Daoy (cell line): ENCODE measurements at places on chromosomes 2 and 18. TPM values are rescaled to one million over a fixed set of nuclear protein-coding genes. Genes with fewer than 3 reads are reported as not detected.

Gene SNTG2
- total RNA-seq = not detected in 2 replicates

Gene ANKRD30BL
- total RNA-seq = not detected in 2 replicates

Gene GLI2
- 4.2 and 45.6 TPM in 2 replicates for total RNA-seq

Gene FZD7
- total RNA-seq = 12.0 and 19.3 TPM in 2 replicates

Gene CCDC178
- total RNA-seq = not detected in 2 replicates

Gene MTX2
- 37.1 and 53.4 TPM in 2 replicates for total RNA-seq

Gene MSH6
- total RNA-seq = 101 and 115 TPM in 2 replicates

Gene DNAJC27
- total RNA-seq = 2.3 and 6.2 TPM in 2 replicates

Gene SOWAHC
- total RNA-seq = 7.1 and 9.0 TPM in 2 replicates

DNA sequence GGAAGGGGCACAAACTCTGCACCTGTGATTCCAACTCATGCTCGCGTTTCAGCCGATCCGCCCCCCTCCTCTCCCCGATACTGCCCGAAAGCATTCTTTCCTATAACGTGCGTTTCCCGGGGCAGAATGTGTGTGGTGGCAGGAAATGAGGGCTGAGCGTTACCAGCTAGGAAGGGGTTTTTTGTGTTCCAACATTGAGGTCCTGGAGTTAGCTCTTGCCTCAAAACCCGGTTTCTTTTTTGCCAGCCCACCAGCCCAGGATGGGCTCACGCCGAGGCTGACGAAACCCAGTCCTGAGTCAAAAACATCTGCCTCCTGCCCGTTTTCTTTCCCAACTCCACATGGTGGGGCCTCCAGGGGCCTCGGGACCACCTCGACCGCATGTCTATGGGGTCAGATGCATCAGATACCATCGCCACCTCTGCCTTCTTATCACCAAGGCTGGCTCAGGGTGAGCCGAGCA, 113.7 kb upstream of the COPS8 start:
- DNase-seq = no peak

DNA sequence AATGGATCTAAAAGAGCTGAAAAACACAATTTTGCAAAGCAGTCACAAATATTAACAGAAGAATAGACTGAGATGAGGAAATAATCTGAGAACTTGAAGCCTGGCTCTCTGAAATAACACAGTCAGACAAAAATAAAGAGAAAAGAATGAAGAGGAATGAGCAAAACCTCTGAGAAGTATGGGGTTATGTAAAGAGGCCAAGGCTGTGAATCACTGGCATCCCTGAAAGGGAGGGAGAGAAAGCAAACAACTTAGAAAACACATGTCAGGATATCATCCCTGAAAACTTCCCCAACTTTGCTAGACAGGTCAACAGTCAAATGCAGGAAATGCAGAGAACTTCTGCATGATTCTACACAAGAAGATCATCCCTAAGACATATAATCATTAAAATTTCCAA, 73.5 kb upstream of the LHCGR start:
- no peak for DNase-seq

DNA sequence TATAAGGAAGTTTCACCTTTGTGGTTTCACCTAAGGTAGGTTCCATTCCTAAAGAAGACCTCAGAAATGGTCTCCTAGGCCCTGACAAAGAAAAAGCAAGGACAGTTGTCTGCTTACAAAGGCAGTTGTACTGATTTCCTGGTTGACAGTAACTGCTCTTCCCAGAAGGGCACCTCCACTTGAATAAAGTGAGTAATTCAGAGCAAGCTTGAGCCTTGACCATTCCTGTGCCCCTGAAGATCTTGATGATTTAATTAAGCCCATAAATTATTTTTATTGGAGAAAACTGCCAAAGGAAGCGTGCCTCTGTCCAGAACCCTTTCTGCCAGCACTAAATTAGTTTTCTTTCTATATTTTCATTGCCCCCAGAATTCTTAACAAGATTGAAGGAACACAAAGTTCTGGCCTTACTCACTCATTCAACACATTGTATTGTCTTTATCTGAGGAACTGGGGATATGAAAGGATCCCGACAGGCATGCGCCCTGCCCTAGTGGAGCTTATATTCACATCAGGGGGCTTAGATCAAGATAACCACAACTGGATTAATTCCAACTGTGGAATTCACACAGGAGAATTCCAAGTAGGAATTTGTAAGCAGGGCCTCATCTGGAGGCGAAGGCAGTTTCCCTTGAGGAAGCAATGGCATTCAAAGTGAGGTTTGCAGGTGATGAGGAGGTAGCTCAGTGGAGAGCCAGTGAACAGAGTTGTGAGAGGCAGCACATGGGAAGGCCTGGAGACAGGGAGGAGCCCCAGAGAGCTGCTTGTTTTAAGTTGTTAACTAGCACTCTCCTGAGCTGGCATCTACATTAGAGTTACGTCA, 21.2 kb downstream of the PTRHD1 start:
- no peak for DNase-seq

GRCh38 chr2:9950521-9951271, 797 bp upstream of the GRHL1 start:
- DNase-seq = peak; percentile 56

- no peak for DNase-seq
Measured at GRCh38 chr18:61448316-61448715, 115.1 kb downstream of the CDH20 start.

DNA sequence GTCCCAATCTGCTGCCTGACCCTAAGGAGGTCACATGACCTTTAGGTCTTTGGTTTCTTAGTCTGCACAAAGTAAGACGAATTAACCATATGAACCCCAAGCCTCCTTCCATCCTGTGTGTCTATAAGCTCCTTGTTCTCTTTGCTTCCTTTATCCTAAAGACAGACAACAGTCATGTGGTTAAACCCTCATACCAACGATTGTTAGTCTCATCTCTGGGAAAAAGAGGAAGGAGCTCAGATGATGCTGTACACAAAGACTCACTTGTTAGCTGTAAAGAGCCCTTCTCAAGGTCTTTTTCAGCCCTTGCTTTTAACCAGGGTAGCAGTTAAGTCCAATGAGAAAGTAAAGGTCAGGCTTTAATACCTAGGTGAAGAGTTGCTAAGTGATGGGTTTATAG, 443.7 kb downstream of the TNS1 start:
- no peak for DNase-seq

DNA sequence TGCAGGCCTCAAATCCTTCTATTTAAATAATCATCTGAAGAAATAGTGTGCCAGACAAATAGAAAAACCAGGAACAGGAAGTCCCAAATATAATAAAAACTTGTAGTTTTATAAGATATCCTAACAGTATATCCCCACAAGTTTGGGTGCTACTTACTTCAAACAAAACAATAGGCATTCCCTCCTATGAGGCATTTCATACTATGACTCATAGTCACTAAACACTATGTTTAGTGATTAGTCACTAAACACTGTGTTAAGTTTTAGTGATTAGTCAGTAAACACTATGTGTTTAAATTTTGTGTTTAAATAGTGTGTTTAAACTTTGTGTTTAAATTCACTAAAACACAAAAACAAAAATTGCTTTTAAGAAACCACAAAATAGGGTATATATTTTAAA, 407.0 kb upstream of the CDH19 start:
- DNase-seq = no peak

- DNase-seq = peak; percentile 17
Measured at GRCh38 chr2:234463626-234464290, 33.1 kb downstream of the ARL4C start.

GRCh38 chr2:21037671-21038108, 6.2 kb downstream of the APOB start:
- DNase-seq = no peak

GRCh38 chr18:24055878-24056277, 41.3 kb downstream of the TTC39C start:
- DNase-seq = no peak

- DNase-seq = peak; percentile 76
Measured at GRCh38 chr2:111209045-111209514, 88.4 kb downstream of the BCL2L11 start.

DNA sequence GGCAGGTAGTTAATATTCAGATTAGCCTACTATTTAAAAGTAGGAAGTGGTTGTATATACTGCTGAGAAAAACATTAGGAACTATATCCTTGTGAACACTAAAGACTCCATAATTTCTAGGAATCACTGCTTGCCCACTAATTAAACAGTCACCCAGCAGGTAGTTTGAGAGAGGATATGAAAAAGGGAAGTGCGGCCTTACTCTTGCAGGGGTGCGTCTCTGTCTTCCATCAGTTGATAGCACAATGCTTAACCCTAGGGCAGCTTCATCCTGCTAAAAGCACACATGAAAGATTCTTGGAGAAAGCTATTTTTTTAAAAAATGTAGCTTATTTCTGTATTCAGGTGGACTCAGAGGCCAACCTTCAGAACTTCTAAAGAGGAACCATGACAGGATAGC, 53.1 kb upstream of the ATP5MC3 start:
- no peak for DNase-seq

DNA sequence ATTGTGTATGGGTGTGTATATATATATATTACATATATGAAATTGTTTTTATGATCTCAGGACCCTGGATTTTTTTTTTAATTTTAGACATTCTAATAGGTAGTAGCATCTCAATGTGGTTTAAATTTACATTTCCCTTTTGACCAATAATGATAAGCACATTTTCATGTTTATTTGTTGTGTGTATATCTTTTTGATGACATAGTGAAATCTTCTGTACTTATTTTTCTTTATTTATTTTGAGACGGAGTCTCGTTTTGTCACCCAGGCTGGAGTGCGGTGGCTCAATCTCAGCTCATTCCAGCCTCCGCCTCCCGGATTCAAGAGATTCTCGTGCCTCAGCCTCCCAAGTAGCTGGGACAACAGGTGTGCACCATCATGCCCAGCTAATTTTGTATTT, 35.1 kb upstream of the CYBRD1 start:
- DNase-seq = no peak

- DNase-seq = no peak
Measured at GRCh38 chr2:78281164-78281563, 744.3 kb upstream of the REG3G start.

GRCh38 chr2:188478724-188479123, 187.1 kb downstream of the GULP1 start:
- no peak for DNase-seq

- DNase-seq = no peak
Measured at GRCh38 chr2:44107086-44107740, 61.5 kb upstream of the PPM1B start.

DNA sequence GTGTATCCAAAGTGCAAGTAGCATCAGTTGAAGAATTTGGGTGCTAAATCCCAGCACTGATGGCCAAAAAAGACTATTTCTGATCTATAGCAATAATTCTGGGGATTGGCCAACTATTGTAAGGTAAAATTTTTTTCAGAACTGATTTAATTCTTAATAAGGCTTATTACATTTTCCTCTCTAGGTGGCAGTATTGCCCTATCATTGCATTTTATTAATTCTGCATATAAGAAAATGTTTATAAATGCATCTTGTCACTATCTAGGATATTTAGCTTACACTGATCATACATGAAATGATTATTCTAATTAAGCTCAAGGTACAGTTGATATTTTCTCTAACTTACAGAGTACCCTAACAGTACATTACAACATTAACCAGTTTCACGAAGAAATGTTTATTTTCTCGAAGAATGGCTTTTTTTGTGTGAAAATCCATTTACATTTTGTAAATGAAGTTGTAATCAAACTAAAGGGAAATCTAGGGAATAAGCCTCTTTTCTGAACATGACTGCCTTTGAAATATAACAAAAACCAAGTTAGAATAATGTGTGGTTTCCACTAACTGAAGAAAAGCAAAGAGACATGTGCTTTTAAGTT, 11.0 kb downstream of the TTN start:
- peak; percentile 11 for DNase-seq

DNA sequence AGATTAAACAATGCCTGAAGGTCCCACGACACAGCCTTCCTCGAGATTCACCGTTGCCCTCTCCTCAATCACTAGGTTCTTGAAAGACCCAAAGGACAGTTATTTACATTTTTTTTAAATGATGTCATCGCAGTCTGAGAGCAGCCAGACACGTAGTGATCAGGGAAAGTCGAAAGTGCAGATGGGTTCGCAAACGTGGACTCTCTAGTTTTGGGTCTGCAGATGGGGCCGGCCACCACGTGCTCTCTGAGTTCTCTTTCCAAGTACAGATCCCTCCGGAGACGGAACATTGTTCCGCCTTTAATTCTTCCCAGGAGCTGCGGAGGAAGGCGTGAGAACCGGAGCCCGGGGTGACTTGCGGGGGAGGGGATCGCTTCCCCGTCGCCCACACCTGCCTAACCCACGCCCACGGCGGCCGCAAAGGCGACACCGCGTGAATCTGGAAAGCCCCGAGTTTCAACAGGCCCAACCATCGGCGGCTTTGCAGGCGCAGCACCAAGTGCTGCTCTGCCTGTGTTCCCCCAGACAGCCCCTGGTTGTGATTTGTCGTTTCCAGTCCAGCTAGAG, 54.3 kb downstream of the PKDCC start:
- DNase-seq = peak; percentile 79

DNA sequence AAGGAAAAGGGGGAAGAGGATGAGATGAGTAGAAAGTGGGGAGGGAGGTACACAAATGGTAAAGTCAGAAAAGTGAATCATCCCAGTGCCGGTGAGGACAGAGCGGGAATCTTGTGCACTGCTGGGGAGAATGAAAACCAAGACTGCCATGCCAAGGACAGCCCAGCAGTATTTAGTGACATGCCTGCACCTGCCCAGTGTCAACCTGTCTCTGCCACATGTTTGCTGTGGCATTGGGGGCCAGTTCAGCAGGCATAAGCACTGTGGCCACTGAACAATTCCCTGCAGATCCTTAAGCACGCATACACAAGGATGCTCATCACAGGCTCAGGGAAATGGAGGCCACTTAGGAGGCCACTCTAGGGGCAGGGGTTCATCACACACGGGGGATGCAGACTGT, 5.2 kb upstream of the KCNK3 start:
- no peak for DNase-seq

GRCh38 chr2:128578406-128579390, 260.0 kb upstream of the HS6ST1 start:
- DNase-seq = no peak

DNA sequence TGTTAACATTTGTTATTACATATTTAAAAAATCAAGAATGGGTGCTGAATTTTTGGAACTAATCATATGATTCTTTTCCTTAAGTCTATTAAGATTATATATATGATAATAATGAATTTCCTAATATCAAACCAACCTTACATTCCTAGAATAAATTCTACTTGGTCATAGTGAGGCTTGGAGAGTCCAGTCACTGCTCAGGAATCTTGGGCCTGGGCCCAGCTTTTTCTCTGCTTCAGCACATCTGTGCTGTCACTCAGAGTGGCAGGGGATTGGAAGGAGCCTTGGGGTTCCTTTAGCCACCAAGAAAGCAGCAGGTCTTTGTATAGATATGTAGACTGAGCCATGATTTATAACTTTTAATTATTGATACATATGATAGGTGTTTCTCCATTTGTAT, 19.9 kb upstream of the ZAP70 start:
- DNase-seq = no peak
